Renal cortex interstitium (tissue), 15 donors: ENCODE measurements at places on chromosomes 3 and 15. TPM values are rescaled to one million over a fixed set of nuclear protein-coding genes. Genes with fewer than 3 reads are reported as not detected.

DNA sequence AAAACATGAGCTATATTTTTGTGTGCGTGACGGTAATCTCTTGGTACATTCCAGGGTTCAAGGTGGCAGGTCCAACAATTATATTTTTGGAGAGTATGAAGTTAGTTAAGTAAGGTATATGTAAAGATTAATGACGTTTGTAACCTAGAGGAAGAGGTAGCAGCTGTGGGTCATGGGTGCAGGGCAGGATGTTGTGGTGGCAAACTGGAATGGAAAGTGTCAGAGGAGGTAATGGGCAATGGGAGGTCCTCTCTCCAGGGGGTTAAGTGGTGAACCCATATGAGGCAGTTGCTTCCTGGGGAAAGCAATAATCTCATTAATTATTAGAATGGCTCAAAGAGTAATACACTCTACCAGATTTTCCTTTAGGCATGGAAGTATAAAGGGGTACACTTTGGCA is 1.0 kb upstream of the CD200R1L start:
- no peak for DNase-seq

GRCh38 chr15:92200891-92201290 is 192.8 kb upstream of the ST8SIA2 start:
- DNase-seq, result no peak

DNA sequence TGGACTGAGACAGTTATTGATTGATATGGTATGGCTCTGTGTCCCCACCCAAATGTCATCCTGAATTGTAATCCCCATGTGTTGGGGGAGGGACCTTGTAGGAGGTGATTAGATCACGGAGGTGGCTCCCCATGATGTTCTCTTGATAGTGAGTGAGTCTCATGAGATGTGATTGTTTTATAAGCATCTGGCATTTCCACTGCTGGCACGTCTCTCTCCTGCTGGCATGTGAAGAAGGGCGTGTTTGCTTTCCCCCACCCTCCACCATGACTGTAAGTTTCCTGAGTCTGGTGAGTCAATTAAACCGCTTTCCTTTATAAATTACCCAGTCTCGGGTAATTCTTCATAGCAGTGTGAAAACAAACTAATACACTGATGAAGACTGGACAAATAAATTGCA is 105.6 kb upstream of the MELTF start:
- no peak for DNase-seq

Gene ACAN
- 3.3 TPM for polyA plus RNA-seq

- DNase-seq, result no peak
These were observed 74.4 kb upstream of the MYO5C start for GRCh38 chr15:52370010-52370409.

GRCh38 chr3:42520906-42521305 is 18.5 kb downstream of the VIPR1 start:
- no peak for DNase-seq

- no peak for DNase-seq
These were observed 31.2 kb downstream of the SLC25A36 start for GRCh38 chr3:140972833-140973232.
